ENCODE measurements at places on chromosomes 12 and 14. TPM values are rescaled to one million over a fixed set of nuclear protein-coding genes. Genes with fewer than 3 reads are reported as not detected.
A peak's percentile ranks its signal among the peaks of the same experiment; 100 is the strongest.

GRCh38 chr12:125194987-125195386, 129.8 kb downstream of the AACS start:
- DNase-seq, result no peak

GRCh38 chr14:88492272-88493089, 62.3 kb downstream of the PTPN21 start:
- DNase-seq, result peak; percentile 76

- no peak for DNase-seq
These were observed 227.4 kb downstream of the TMEM132D start for GRCh38 chr12:129676411-129676810.

DNA sequence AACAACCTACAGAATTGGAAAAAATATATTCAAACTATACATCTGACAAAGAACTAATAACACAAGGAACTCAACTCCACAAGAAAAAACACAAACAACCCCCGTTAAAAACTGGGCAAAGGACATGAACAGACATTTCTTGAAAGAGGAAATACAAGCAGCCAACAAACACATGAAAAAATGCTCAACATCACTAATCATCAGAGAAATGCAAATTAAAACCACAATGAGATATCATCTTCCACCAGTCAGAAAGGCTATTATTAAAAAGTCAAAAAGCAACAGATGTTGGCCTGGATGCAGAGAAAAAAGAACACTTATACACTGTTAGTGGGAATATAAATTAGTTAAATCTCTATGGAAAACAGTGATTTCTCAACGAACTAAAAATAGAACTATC, 82.6 kb upstream of the CCDC91 start:
- no peak for DNase-seq

DNA sequence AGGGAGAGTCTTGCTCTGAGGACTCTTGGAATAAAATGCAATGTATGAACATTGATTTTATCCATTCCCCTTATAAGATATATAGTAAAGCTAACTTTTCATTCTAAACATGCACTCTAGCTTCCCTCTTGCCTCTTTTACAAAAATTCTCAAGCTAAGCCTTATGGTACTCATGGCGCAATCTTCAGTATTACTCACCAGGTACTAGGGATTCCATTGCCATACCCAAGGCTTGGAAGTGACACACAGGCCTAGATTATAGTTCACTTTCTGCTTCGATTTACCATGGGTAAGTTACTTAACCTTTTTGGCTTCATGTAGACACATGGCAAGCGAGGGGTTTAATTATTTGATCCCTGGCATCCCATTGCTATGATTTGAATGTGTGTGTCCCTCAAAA, 331.5 kb downstream of the LRIG3 start:
- DNase-seq, result no peak

Gene TMED10
- 250 TPM for polyA plus RNA-seq

GRCh38 chr12:19633194-19633593, 193.9 kb downstream of the AEBP2 start:
- no peak for DNase-seq

DNA sequence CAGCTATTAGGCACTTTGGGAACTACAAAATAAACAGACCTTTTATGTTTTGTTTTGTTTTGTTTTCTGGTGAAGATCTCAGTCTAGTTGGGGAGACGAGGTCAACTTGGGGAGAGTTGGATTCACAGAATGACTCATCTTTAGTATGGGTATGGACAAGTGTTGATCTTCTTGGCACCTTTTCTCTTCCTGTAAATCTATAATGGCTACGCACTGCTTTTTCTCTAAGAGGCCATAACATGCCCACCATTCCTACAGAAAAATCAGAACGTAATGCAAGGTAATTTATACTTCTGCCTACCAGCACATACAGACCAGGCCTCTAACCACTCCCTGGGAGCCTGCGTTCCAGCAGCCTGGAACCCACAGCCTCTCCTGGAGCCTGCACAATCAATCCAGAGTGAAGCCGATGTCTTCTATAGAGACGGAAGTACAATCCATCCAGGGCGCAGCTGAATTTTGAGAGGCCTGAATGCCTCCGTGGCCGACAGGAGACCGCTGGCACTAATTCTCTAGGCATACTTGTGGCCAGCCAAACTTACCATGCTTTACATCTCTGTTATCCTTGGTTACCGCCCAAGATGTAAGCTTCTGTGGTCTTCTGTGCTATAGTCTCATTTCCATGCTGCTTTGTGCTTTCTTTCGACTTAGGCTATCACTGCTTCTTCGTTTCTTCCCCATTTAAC, 717 bp downstream of the PPHLN1 start:
- peak; percentile 22 for DNase-seq

Gene ANG
- 4.2 TPM for polyA plus RNA-seq

GRCh38 chr14:90894241-90894640, 78.0 kb upstream of the TTC7B start:
- DNase-seq, result no peak

DNA sequence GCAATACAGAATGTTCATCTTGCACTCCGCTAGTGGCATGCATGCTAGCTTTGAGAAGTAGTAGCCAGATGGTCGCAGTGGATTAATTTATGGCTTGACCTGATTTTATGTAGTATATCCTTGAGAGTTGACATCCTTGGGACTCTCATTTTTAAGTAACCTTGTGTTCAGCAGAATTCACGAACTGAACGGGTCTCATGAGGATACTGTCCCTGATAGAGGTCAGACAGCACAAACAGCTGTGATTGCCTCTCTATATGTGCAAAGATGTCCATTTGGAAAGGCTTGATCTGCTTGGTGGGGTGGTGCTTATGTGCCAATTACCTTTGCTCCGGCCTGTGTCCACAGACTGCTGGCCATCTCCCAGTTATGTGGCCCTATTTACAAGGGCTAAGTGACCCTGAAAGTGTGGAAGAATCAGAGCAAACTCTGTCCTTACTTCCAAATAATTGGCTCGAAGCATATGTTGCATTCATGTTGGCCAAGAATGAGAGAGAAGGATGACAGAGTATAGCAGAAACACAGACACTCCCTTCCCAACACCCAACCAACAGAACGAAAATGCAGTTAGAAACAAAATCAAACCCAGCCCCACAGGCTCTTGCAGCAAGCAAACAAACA, 167.1 kb downstream of the CRADD start:
- DNase-seq, result no peak

Gene RXYLT1
- polyA plus RNA-seq, result 30.6 TPM

DNA sequence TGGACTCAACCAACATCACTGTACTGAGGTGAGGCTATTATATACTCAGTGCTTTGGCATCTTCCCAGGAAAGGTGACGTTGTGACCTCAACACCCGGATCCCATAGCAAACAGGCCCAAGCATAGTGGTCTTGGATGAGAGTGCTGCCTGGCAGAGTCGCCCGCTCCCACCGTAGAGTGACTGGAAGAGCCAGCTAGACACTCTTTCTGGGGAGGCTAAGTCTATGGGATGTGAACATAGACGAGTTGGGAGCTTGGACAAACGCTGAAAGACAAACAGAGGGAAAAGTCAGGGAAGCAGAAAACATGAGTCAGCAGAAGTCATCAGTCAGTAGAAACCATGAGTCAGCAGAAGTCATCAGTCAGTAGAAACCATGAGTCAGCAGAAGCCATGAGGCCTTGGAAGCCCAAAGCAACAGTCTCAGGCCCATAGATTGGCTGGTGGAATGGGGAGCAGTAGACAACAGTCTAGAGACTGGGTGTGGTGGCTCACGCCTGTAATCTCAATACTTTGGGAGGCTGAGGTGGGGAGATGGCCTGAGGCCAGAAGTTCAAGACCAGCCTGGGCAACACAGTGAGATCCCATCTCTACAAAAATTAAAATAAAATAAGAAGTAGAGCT, 66.4 kb upstream of the MAP1LC3B2 start:
- DNase-seq, result no peak

DNA sequence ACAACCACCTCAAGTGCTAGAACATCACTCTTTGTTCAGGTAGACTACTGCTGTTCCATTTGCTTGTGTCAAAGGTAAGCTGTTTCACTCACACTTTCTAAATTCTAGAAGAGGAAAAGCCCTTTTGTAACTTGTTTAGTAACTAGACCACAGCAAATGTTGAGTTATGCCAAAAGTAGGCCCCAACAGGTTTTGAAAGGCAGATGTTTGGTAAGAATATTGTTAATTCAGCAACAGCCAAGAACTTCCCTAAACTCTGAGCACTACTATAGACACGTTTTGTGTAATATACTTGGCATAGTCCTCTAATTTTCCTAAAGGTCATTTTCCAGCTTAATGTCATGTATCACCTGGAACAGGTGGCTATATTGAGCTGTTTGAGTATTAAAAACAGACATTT, 79.0 kb downstream of the DCAF5 start:
- DNase-seq, result no peak

DNA sequence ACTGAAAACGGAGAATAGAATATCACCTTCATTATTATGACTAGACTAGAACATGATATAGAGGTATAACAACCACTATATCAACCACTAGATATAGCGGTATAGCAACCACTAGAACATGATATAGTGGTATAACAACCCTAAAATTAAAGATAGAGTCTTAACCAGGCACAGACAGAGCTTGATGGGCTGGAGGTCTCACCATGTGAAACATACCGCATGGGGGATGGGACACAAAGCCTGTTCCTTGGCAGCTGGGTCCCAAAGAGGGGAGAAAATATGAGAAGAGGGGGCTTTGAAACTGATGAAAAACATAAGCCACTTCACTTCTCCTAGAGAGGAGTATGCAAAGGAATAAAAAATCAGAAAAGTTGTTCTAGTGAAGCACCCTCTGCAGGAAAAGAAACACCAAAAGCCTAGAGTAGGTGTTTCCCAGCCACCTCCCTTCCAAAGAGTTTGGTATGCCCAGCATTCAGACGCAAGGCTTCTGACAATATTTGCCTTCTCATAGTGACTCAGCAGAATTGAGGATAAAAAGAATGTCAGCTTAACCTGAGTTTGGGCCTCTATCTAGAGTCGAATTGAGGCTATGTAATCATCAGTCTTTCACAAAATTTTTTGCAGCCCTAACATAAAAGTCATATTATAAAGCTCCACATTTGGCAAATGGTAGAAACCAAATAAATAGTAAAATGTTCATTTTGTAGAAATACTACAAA, 316.4 kb downstream of the NOVA1 start:
- no peak for DNase-seq

- DNase-seq, result no peak
These were observed 1132.4 kb downstream of the FLRT2 start for GRCh38 chr14:86662334-86662733.

- no peak for DNase-seq
These were observed 110.3 kb downstream of the HMGA2 start for GRCh38 chr12:65934480-65935115.

Gene LRP1-AS
- not detected for polyA plus RNA-seq

DNA sequence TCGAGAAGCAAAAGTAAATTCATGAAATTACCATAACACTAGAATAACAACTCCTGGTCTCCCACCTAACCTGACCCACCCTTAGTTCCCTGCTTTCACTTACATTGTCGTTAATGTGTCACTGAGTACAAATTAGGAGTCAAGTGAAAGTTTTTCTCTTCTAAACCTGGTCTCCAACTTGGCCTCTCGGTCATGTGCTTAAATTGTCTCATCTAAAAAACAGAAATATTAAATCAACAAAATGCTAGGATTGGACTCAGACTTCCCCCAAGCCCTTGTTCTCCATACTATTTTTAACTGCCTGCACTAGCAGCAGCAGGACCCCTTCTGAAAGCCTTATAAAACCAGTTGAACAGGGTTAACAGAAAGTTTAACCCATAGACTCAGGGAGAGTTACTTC, 1.8 kb upstream of the BTG1 start:
- DNase-seq, result peak; percentile 50

GRCh38 chr12:27534060-27534764, 10.2 kb downstream of the PPFIBP1 start:
- no peak for DNase-seq

DNA sequence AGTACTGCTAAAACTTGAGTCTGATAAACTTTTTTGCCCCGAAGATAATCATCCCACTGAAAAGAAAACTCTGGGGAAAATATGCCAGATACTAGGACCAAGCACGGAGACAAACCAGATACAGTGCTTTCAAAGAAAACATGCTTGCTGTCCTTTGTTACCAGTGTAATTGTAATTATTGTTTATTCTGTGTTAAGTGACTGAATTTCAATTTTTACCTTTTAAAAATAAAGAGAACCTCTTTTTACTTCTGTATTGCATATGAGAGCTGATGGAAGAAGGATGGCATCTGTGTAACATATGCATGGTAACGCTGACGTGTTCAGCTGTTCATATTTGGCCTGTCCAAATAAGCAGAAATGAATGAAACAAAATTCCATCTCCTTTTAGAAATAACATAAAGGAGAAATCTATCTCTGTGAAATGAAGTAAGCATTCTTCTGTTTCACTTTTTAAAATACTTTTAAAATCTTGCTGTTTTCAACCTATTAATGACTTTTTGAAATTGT, 22.5 kb downstream of the SLC35E3 start:
- DNase-seq, result no peak

DNA sequence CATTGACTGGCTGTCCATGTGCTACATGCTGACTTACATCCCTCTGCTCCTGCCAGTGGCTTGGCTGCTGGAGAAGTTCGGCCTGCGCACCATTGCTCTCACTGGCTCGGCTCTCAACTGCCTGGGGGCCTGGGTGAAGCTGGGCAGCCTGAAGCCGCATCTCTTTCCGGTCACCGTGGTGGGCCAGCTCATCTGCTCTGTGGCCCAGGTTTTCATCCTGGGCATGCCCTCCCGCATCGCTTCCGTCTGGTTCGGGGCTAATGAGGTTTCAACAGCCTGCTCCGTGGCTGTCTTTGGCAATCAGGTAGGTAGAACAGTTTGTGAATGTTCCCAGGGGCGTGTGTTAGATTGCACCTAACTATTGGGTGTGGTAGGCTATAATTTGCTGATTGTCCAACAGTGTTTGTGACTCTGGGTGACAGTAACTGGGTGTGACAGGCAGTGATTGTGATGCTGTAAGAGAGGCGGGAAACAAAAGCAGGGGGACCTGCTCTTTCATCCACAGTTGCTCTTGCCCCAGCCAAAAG, 981 bp downstream of the FLVCR2 start:
- no peak for DNase-seq

Gene TMEM132C
- 2.4 TPM for polyA plus RNA-seq

Gene RD3L
- polyA plus RNA-seq, result not detected

Gene GALNT9
- 11.8 TPM for polyA plus RNA-seq

Data from renal pelvis (tissue), 12 donors.